ENCODE measurements at places on chromosomes 4 and X.

GRCh38 chr4:147326591-147326990 lies 154.3 kb upstream of the EDNRA start:
- DNase-seq, result no peak

DNA sequence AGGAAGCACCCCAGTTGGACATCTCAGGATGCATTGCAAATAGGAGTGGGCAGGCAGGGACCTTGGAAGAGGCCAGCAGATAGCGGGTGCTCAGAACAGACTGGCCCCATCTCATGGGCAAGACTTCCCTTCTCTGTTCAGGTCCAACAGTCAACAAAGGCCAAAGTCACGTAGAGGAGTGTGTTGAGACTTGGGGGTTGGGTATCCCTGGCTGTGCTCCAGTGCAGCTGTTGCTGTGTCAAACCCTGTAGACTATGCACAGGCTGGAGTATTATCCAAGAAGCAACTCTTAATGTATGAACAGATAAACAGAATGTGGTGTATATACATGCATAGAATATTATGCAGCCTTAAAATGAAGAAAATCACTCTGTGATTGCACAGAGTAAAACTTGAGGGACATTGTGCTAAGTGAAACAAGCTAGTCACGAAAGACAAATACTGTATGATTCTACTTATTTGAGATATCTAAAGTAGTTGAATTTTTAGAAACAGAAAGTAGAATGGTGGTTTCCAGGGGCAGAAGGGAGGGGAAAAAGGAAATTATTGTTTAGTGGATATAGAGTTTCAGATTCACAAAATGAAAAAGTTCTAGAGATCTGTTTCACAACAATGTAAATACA lies 192.1 kb upstream of the LCORL start:
- no peak for DNase-seq

DNA sequence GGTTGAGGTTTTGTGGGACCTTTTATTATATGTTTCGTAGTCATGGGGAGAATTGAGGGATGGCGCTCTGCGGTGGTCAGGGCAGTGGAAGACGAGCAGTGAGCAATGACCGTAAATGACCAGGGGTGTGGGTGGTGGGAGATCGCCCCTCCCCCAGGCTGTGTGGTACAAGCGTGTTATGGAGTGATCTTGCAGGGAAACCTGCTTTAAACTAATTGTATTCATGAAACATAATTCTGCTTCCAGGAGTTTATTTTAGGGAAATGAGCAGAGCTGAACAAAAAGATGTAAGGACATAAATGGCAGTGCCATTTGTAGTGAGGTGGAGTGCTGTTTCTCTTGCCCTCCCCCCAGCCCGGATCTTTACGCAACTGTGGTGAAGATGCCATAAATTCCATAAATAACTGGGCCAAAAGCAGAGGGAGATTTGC lies 20.2 kb downstream of the GYG2 start:
- DNase-seq, result no peak

DNA sequence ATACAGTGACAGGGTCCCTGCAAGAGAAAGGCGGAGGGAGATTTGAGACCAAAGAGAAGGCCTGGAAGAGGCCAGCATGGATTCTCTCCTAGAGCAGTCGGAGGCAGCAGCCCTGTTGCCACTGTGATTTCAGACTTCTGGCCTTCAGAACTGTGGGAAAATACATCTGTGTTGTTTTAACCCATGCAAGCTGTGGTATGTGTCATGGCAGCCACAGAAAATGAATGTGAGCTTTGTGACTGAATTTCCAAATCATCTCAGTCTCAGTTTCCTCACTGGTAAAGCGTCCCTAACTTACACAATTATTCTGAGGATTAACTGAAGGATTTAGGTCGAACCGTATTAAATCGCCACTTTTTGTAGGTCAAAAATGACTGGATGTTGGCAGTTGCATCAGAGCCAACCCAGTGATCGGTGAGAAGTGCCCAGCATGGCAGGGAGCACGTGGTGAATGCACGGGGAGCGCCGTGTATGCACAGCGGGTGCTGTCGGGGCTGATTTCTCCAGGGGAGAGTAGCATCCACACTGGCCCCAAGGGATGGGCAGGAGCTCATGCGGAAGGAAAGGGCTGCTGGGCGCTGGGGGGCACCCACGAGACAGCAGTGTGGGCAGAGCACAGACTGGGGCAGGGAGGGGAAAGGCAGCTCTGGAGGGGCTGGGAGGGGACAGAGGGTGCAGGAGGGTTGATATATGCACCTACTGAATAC lies 23.8 kb upstream of the NSG1 start:
- no peak for DNase-seq

DNA sequence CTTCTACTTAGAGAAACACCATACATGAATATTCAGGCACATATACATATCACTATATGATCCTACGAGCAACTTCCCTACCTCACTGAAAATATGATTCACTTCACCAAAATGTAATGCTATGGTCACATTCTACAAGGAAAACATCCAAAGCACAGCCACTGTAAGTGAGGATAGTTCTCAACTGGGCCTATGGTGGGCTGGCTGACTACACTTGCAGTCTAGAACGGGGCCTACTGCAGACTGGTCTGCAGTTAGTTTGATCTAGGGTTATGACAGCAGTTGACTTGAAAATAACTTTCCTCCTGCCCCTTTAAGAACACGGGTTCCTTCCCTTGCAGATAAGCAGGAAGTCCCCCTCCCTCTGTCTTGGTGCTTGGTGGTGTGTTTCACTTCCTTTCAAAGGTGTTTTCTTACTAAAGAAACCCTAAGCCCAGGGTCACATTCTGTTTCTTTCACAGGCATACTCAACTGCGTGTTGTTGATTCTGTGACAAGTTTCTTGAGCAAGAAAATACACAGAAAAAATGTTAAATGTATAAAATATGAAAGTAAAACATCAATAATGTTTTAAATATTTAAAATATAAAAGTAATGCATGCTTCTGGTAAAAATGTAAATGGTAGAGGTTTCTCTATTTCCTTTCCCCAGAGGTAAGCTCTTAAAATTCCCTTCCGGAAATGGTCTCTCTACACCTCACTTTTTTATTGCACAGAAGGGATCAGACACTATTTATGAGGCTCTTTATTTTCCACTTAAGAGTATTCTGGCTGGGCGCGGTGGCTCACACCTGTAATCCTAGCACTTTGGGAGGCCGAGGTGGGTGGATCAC lies 18.0 kb upstream of the TMSB4X start:
- no peak for DNase-seq

- no peak for DNase-seq
These were observed 5.8 kb downstream of the SRPX2 start for GRCh38 chrX:100649550-100650356.

GRCh38 chrX:7045238-7045955 lies 102.1 kb upstream of the STS start:
- no peak for DNase-seq

DNA sequence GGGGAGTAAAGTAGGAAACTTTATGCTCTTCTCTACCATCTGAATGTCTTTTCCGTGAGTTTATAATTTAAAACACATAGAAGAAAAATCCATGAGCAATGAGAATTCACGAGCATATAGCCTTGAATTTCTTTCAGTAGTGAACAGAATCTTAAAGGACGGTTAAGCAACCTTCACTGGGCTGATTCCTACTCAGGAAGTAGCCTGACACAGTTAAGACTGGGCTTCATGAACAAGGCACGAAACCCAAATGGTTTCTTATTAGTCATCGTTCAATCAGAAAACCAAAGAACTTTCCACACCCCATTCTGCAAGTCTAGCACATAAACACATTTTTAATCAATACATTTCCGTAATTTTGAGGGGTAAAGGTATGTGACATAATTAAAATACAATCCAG lies 95.8 kb downstream of the SH3KBP1 start:
- DNase-seq, result no peak

DNA sequence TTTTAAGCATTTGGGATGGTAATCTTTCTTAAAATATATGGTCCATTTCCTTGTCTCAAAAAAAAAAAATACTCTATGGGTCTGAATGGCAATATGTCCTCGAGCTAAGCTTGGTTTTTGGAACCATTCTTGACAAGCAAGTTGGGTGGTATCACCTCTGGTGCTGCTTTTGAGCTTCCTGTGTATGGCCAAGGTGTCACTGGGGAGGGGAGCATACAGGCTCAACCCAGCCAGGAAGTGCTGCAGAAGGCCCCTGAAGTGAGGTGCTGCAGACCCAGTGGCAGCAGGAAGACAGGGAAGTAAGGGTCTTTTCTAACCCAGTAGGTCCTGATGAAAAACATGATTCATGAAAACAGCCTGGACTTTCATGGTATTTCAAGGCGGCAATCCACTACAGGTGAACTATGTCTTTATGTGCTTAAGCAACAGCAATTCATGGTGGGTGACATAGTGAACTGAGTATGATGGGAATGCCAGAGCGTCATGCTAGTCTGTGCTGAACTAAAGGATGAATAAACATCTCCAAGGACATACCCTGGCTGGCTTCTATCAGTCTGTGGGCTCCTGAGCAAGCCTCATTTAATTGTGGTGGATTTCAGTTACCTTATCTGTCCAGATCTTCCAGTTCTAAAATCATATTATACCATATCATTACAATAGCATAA lies 15.1 kb downstream of the TRAPPC2 start:
- DNase-seq, result no peak

DNA sequence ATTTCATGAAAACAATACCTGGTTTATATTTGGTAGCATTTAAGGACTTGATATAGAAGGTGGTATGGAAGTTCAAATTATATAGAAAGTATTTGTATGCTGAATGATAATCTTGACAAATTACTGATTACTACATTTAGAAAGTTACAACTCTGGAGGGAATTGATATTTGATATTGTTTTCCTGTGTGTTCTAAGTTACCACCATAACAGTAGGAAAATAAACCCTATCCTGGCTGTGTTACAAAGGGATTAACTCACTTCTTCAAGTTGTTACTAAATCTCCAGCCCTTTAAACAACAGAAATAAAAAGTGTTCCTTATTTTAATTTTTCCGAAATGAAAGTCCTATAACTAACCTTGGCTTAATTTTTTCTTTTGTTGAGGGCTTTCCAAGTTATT lies 36.6 kb downstream of the FHL1 start:
- no peak for DNase-seq

- no peak for DNase-seq
These were observed 48.5 kb upstream of the EGFL6 start for GRCh38 chrX:13520936-13521335.

DNA sequence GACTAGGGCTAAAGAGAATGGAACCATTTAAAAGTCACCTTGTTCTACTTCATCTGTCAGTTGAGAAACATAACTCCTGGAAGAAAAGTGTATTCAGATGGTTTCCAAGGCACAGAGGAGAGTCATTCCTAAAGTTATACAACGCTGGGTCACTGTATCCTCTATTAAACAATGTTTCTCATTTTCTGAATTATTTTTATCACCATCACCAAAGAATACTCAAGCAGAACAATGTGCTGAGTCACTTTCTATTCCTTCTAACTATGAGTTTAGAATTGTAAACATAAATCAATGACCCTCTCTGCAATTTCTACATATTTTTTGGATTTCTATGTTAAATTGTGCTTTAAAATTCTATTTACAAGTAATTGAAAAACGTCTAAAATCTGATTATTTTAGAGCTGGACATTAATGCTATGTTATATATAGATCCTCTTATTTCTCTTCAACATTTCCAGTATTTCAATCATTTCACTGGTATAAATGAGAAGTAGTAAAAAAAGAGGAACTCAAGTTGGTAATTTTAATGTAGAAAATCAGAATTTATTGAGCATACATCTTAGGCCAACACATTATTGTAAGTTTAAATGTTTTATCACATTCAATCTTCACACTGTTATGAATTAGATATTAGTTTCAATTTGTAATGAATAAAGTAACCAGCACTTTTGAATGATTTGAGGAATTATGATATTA lies 7.5 kb downstream of the DTHD1 start:
- DNase-seq, result no peak

DNA sequence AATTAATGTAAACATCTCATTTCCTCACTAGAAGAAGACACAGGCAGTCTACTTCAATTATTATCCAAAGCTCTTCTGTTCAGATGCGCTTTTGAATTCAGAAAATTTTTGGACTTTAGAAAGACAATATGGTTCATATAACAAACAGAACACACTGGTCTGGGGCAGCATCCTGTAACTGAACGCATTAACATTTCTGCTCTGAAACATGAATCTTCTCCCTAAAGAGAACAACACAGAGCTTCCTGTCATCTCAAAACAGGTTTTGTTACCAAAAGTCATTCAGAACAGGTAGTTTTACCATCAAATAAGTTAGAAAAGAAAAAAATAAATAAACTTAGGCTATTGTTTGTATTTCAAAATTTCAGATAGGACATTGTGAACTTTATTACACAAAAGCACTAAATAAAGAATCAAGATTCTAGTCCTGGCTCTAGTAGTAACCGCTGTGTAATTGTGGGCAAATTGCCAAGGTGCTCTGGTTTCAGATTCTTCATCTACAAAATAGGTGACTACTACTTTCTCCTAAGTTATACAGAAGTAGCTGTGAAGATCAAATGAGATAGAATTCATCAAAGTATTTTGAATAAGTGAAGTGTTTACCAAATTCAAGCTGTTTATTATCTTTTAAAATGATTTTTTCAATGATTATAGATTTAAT lies 252.3 kb upstream of the RASGEF1B start:
- DNase-seq, result no peak

GRCh38 chrX:134186362-134187121 lies 50.4 kb upstream of the CCDC160 start:
- no peak for DNase-seq

GRCh38 chrX:19924285-19924684 lies 36.9 kb upstream of the SH3KBP1 start:
- no peak for DNase-seq

DNA sequence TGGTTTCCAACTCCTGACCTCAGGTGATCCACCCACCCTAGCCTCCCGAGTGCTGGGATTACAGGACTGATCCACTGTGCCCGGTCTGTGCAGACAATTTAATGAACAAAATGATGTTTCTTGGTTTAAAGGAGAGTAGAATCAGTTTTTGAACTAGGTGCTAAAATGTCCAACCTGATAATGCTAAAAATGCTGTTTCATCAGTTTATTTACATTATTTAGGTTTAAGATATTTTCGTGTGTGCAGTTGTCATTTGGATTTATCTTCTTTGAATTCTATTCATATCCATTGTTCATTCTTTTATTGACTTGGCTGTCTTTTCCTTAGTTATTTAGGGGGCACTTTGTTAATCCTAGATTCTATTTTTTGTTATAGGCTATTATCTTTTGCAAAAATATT lies 18.0 kb upstream of the GABRB1 start:
- no peak for DNase-seq

DNA sequence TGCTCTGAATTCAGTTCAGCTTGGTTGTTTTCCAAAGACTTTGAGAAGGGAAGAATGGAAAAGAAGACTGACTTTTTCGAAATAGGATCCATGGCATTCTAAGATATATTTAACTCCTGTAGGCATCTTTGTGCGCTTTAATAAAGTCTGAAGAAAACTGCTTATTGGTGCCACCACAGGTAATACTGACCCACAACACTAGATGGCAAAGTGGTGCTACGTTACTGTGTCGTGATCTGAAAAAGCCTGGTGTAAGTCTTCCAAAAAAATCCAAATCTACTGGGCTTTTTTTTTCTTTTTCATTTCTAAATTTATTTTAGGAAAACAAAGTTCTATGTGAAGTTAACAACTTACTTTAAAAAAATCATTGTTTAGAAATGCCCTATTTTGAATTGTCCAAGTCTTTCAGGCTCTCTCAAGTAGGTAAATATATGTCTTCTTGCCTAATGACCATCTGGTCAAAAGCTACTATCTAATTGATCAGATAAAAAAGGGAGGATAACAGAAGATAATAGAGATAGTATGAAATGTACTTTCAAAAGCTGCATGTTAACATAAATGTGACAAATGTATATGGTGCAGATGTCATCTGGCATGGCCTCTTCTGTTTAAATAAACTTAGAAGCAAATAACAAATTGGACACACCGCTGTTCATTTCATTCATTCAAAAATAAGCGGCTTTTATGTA lies 47.0 kb upstream of the MID1IP1 start:
- DNase-seq, result no peak

- DNase-seq, result no peak
These were observed 29.6 kb downstream of the AREG start for GRCh38 chr4:74474345-74475090.

Data from cortex of kidney (tissue), 1 donor.